ENCODE measurements at places on chromosomes 5 and 9.

GRCh38 chr5:1685066-1685465 lies 114.6 kb downstream of the MRPL36 start:
- no peak for DNase-seq

DNA sequence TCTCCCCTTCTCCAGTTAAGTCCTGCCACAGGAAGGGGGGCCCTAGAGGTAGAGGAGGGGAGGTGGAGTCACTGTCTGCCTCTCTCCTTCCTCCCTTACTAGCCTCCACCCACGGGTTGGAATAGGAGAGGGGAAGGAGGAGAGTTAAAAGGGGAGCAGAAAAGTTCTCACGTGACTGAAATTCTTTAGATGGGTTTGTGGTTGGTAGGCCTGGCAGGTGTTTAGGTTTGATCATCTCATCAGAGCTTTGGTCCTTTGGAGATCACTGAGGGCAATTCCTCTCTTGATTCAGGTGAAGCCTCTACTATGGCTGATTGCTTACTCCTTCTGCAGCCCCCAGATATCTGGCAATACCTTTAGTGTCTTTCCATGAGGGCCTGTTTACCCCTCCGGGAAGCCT lies 24.9 kb upstream of the C5orf63 start:
- no peak for DNase-seq

DNA sequence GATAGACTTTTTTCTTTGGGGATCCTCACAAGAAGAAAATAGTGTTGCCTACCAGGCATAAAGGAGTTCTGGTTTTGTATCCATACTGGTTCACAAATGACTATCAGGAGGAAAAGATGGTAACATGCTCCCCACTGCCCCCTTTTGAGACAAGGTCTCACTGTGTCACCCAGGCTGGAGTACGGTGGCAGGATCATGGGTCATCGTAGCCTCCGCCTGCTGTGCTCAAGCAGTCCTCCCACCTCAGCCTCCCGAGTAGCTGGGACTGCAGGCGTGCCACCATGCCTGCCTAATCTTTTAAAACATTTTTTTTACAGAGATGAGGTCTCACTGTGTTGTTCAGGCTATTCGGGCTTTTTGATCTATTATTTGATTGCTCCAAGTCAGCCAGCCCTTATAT lies 99.3 kb downstream of the TRIO start:
- DNase-seq = no peak

GRCh38 chr5:83331842-83332241 lies 139.7 kb upstream of the VCAN start:
- DNase-seq = no peak

- DNase-seq = no peak
These were observed 239.5 kb upstream of the SLC24A2 start for GRCh38 chr9:20028192-20028848.

DNA sequence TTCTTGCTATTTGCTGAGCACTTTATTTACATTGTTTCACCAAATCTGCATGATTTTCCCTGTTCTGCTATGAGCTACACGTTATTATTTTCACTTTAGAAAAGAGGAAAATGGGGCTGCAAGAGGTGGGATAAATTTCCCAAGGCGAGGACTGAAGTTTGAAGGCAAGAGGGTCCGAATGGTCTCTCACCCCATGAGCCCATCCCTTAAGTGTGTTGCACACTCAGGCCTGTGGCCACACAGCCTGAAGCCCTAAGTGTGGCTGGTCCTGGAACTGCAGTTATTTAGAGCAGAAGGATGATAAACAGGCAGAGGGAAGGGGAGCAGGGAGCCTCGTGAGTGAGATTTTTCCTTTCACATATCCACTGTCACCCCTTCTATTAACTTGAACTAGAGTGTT lies 7.8 kb downstream of the PDE8B start:
- no peak for DNase-seq

DNA sequence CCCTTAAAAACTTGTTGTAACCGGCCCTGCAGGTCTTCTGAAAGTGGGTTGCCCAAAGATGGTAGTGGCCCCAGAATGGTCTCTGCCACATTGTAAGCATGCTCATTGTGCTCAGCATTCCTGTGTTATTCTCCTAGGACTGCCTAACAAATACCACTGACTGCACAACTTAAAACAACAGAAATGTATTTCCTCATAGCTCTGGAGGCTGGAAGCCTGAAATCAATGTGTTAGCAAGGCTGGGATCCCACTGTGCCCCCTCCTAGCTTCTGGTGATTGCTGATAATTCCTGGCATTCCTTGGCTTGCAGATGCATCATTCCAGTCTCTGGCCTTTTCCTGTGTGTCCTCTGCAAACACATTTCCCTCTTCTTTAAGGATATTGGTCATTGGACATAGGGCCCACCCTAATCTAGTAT lies 3.4 kb upstream of the GCNT4 start:
- no peak for DNase-seq

GRCh38 chr9:71683598-71684235 lies 84.6 kb downstream of the CEMIP2 start:
- no peak for DNase-seq

DNA sequence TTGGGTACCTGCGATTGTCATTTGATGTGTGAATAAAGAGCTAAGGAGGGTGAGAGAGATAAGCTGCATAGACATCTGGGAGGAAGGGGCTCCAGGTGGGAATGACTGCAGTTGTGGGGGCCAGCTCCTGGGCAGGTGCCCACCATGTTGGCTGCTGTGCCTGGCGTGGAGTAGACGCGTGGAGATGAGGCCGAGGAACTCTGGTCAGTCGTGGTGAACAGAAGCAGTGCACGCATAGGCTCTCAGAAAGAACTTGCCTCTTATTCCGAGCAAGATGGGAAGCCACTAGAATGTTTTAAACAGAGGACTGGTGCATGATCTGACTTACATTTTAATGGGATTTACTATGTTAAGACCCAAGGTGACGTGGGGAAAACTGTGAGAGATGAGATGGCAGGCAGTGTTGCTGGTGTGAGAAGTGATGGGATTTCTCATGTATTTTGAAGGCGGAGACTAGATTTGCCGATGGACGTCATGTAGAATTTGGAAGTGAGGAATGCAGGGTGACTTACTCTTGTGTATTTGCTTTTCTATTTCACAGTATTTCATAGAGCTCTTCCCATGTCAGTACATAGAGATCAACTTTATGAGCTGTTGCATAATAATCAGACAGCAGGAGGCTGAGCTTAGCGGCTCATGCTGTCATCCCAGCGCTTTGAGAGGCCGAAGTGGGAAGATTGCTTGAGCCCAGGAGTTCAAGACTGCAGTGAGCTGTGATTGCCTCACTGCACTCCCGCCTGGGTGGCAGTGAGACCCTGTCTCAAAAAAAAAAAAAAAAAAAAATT lies 71.1 kb downstream of the EHMT1 start:
- DNase-seq = no peak

- no peak for DNase-seq
These were observed 42.1 kb upstream of the ZNF462 start for GRCh38 chr9:106820866-106821265.

DNA sequence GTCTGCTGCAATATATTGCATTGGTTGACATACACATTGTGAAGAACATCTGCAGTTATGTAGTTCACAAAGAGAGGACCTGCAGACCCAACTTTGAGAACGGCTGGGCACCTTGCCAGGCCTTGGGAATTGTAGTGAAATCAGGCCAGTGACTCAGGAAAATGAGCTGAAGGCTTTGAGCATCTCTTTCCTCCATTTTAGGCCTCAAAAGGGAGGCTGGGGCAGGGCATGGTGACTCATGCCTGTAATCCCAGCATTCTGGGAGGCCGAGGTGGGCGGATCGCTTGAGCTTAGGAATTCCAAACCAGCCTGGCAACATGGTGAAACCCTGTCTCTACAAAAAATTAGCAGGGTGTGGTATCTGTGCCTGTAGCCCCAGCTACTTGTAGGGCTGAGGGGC lies 1.4 kb upstream of the IPPK start:
- DNase-seq = no peak

DNA sequence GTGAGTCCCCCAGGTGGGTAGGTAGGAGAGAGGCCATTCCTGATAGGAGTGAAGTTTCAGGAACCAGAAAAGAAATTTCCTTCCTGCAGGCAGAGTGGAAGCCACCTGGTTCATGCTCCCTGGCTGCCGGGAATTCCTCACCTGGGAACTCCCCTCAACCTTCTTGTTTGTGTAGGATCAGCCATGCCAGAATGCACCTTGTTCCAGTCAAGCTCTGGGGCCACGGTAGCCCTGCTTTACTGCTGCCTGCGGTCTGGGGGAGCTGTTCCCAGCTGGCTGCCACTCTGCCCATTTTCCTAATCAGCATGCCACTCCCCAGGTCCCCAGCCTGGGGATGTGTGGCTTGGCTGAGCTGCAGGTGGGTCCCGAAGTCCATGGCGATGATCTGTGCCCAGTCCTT lies 18.7 kb upstream of the B4GALT1 start:
- no peak for DNase-seq

DNA sequence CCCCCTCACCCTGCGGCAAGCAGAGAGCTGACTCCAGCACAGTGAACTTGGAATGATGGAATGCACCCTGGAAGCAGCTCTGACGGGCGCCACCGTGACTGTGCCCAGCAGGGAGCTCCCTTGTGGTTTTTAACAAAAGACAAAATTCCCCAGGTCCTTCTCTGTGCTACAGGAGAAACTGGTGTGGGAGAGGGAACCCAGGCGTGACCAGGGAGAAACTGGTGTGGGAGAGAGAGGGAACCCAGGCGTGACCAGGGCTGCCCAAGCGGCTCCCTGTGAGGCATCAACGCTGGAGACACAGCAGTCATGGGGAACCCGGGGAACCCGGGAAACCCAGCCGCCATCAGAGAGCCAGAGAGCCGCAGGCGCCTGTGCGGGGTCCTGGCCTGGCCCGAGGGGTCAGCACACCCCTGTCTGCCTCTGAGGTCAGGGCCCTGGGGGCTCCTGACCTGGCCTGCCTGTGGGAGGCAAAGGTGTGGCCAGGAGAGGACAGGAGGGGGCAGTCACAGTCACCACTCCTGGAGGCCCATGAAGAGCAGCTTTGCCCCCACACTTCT lies 3.1 kb upstream of the AHRR start:
- DNase-seq = no peak

DNA sequence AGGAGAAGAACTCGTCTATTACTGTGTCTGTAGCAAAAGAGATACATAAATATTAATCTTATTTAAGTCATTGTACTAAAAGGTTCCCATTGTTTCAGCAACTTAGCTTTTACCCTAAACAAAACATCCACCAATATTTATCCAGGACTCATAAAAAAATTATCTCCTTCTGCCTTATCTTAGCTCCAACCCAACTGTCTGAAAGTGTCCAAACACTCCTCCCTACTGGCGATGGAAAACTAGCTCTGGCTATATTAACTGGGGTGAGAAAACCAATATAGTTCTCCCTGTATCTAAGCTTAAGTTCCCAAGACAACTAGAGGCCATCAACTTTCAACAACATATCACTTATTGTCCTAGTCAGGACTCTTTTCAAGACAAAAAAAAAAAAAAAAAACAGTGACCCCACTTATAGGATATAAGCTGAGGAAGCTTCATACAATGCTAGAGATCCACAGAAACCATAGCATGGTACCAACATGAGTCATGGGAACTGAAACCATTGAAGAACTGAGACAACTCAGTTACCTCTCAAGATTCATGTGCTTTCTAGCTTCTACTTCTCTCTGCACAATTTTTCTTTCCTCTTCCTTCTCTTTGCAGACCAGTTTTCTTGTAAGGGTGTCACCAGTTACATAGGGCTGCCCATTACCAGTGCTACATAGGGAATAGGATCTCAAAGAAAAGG lies 150.7 kb upstream of the RASA1 start:
- DNase-seq = no peak

- no peak for DNase-seq
These were observed 4.8 kb downstream of the PLK2 start for GRCh38 chr5:58455066-58455465.

DNA sequence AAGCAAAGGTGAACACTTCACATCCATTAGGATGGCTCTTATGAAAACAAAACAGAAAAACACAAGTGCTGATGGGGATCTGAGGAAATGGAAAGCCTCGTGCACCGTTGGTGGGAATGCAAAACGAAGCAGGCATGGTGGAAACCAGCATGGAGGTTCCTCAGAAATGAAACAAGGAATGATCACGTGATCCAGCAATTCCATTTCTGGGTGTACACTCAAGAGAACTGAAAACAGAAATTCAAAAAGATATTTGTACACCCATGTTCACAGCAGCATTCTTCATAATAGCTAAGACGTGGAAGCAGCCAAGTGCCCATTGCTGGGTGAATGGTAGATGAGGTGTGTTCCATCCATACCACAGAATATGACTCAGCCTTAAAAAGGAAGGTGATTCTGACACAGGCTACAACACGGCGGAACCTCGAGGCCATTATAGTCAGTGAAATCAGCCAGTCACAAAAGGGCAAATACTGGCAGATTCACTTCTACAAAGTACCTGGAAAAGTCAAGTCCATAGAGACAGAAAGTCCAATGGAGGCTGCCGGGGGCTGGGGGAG lies 87.2 kb upstream of the RAPGEF1 start:
- DNase-seq = no peak

- no peak for DNase-seq
These were observed 7.6 kb downstream of the HDHD3 start for GRCh38 chr9:113368982-113369854.

GRCh38 chr5:169185626-169186025 lies 115.3 kb downstream of the SLIT3 start:
- no peak for DNase-seq

DNA sequence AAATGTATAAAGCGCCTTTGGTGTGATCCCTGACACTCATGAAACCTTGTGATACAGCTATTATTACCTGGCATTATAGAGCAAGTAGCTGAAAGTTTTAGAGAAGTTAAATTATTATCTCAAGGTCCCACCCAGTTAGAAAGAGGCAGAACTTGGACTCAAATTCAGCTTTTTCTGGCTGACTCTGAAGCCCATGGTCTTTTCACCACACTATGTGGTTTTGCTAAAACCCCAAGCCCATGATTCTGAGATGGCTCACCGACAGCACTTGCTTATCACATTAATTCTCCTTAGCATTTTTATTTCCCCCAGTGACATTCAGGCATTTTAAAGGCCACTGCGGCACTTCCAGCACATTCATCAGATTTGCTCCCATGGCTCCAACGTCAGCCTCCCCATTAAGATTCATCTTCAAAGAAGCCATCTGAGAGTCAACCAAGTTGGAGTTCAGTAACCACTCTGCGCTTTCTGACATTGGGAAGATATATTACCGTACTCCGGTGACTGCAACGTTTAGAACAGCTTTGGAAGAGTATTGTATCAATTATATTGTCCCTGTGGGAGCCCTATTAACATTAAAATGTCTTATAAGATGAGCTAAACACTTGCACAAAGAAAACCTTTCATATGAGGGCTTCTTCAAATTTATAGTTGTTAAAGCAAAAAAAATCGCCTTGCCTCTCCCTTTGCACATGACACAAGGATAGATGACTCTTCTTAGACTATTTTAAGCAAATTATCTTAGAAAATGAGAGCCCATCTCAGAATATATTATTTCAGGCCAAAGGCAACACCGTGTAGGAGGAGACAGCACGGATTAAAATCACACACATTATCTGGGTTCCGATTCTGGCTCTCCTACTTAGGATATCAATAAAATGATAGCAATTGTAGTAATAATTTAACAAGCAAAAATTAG lies 638.1 kb downstream of the ACTL7B start:
- no peak for DNase-seq

All from stimulated activated CD8-positive, alpha-beta memory T cell treated with anti-CD3 and anti-CD28 coated beads, Interleukin-4, amount 100 ng/mL, for 4 hours (primary cell).